ENCODE measurements at places on chromosomes 7 and 10. TPM values are rescaled to one million over a fixed set of nuclear protein-coding genes. Genes with fewer than 3 reads are reported as not detected.

- DNase-seq = no peak
Observed at GRCh38 chr7:3301449-3301731, 338 bp downstream of the SDK1 start.

GRCh38 chr10:97215619-97216260 is 30.0 kb upstream of the SLIT1 start:
- DNase-seq = no peak

DNA sequence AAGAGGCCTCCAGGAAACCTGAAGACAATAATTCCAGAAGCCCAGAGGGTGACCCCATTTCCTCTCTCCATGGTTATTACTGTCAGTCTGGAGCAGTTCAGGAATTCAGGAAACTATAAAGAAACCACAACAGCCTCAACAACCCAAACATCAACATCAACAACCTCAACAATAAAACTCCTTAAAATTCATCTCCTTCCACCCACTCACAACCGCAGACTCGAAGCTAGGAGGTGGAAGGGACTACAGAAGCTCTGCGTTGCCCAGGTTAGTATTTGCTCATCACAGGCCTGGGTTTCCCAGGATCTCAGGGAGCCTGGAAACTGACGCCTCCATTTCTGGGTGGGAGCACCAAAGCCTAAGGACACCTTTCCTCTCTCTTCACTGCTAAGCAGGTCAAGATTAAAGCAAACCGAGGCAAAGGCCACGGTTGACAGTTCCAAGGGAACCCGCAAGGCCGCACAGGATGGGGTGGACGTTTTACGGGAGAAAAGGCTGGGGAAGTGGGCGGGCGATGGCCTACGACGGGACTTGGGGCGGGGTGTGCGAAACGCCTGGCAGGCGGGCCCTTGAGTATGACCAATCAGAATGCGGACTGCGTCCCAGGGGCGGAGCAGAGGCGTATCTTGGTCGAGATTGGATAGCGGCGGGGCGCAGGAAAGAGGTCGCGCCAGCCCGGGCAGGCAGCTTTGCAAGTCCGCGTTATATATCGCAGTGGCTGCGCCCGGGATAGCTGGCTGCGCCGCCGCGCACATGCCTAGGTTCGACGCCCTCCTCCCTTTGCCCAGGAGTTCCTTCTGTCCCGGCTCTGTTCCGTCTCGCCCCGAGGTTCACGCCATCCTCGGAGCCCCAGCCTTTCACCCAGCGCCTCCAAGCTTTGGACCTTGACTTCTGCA is at the start of gene ELOVL3:
ELOVL3 (plus strand) TSS at position 654 of the 896 bp plus-strand sequence. CDS start 250 bp downstream, outside the sequence.
- DNase-seq = peak; percentile 97

PSTK gene
- total RNA-seq = 1.6 TPM

FAM170B gene
- total RNA-seq = not detected

- no peak for DNase-seq
Observed at GRCh38 chr7:55189878-55190436, 171.1 kb downstream of the EGFR start.

GPR146 gene
- 44.2 TPM for total RNA-seq

GIMAP8 gene
- 20.0 TPM for total RNA-seq

DNA sequence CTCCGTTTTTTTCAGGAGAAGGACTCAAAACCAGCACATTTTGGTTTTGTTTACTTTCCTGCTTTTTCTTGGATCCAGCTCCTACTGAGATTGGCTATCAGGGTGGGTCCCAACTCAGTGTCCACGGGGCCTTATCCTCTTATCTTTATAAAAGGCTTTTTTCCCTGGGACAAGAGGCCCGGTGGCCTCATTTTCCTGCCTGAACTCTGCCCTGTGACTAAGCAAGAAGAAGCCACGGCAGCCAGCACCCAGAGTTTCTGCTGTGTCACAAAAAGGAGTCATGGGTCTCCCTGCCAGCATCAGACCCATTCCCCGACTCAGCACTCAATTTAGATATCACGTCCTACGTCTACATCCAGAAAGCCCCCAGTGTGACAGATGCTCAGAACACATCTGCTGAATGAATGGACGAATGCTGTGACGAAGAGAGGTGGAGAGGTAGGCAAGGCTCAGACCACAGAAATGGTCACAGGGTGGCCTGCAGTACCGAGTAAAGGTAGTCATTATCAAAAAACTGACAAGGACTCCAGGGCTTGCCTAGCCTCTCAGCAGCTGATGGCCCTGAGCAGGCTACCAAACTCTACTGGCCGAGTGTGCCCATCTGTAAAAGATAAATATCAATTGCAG is 16.7 kb downstream of the DLG5 start:
- DNase-seq = no peak

GRCh38 chr7:55052741-55053427 is 34.1 kb downstream of the EGFR start:
- no peak for DNase-seq

- DNase-seq = no peak
Observed at GRCh38 chr10:36489611-36490228, 635.7 kb upstream of the ANKRD30A start.

CFAP70 gene
- total RNA-seq = 0.94 TPM

CYP2C19 gene
- total RNA-seq = not detected

GRCh38 chr7:51274001-51274400 is 42.6 kb downstream of the COBL start:
- no peak for DNase-seq

- DNase-seq = no peak
Observed at GRCh38 chr10:570628-571163, 118.8 kb downstream of the DIP2C start.

DNA sequence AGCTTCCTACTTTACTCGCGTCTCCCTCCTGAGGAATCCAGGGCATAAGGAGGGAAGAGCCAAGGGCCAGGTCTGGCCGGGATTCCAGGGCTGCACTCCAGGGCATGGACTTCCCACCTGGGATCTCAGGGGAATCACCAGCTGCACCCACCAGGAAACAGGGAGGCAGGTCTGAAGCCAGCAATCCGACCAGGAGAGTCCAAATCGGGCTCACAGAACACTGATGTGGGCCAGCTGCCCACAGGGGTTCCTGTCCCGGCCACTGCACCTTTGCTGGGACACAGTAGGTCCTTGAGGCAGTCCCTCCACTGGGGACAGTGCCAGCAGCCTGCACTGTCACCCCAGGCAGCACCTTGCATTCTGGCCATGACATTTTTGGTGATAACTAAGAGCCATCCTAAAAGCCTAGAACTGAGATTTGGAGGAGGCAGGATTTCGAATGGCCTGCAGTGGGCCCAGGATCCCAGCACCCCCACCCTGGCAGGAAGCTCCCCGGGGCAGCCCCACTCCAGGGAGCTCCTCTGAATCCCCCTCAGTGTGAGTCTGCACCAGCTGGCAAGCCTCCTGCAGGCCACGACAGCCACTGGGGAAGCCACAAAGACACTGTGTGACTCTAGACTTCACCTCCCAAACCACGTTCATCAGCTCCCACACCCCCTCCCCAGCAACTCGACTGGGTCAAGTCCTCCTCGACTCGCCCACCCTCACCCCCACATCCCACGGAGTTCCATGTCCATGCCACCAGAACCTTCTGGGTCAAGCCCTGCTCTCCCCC is 71.5 kb upstream of the PPP2R2D start:
- peak; percentile 29 for DNase-seq

ST8SIA6 gene
- 2.9 TPM for total RNA-seq

DNA sequence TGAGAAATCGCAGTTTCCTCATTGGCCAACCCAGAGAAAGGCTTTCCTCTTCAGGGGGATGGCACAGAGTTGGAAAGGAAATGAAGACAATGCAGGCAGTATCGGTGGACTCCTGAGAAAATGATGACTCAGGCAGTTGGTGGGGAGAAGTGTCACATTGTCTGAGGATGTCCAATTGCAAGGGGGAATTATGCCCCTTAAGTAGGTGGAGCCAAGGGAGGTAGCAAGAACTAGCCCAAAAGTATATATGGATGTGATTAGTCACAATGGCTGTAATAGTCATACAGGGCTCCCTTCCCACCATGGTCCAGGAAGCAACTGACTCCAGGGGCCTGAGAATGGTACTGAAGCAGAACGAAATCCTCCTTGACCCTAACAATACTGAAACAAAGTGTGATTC is 58.3 kb upstream of the EGFR start:
- no peak for DNase-seq

GRCh38 chr10:103592186-103593021 is 98.9 kb downstream of the NEURL1 start:
- no peak for DNase-seq

BAG3 gene
- 85.1 TPM for total RNA-seq

DNA sequence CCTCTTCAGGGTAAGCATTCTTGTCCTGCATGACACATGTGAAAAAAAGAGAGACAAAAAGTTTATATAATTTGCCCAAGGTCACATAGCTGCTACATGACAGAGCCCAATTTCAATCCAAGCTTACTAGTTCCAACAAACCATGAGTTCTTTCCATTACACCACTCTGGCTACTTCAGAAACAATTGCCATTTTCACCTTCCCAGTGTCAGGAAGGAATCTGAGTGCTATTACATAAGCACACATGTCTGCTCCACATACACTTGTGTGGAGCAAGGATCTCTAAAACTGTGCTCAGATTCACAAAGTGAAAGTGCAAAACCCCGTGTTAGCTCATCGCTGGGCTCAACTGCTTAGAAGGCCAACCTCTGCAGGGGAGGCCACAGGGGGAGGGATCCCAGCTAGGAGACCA is 356.2 kb upstream of the NFE2L3 start:
- no peak for DNase-seq

DNA sequence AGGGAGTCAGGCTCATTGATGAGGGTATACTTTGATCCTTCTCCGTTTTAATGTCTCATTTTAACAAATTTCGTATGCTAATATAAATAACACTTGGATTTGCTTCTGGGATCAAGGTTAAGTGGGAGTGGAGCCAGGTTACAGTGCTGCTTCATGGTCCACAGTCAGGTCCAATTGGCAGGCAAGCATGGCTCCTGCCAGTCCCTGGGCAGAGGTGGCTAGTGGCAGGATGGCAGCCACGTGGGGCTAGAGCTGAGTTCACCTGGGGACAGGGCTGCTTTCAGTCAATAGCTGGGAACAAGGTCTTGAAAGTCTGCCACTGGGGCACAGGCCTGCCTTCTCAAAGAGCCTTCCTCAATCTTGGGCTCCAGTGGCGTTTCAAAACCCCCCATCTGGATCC is 16.0 kb upstream of the VWA2 start:
- DNase-seq = no peak

Measured in aorta (tissue), 5 donors.